ENCODE measurements at places on chromosomes 2 and 18.

- no peak for DNase-seq
These were observed 105.0 kb upstream of the CDC42EP3 start for GRCh38 chr2:37776487-37776886.

GRCh38 chr18:47484068-47484467, 232.6 kb upstream of the SKOR2 start:
- DNase-seq = no peak

GRCh38 chr2:72920318-72921087, 3.2 kb downstream of the EMX1 start:
- peak; percentile 60 for DNase-seq

GRCh38 chr2:136233298-136233697, 115.3 kb upstream of the CXCR4 start:
- no peak for DNase-seq

GRCh38 chr2:73205611-73206010, 3.2 kb downstream of the NOTO start:
- no peak for DNase-seq

GRCh38 chr2:33491441-33492084, 15.1 kb downstream of the RASGRP3 start:
- DNase-seq = no peak

DNA sequence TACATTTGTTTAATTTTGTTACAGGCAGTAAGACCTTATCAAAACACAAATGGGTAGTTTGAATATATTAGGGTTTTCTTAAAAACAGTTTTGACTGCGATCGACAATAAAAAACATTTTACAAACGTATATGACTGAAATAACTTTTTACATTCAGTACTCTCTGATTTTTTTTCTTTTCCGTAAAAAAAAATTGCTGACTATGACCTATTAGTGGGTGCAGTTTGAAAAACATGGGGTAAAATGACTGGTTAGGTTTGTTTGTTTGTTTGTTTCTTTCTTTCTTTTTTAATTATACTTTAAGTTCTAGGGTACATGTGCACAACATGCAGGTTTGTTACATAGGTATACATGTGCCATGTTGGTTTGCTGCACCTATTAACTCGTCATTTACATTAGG, 36.9 kb downstream of the EPC2 start:
- DNase-seq = no peak

DNA sequence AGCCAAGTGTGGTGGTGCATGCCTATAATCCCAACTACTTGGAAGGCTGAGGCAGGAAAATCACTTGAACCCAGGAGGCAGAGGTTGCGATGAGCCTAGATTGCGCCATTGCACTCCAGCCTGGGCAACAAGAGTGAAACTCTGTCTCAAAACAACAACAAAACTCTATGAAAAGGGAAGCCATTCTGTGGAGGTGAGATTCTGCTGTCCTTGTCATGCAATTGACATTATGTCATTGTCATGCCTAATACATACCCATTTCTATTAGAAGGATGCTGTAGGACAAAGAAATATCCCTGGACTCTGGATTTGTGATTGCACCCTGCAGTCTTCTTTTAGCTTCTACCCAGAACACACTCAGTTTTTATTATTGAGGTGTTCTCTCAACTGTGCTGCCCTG, 8.6 kb downstream of the RASGRP3 start:
- no peak for DNase-seq

- no peak for DNase-seq
These were observed 52.0 kb downstream of the ANKRD12 start for GRCh38 chr18:9188359-9189231.

- DNase-seq = peak; percentile 93
These were observed 19.0 kb upstream of the NPAS2 start for GRCh38 chr2:100800915-100801314.

- peak; percentile 51 for DNase-seq
These were observed 38.5 kb downstream of the MERTK start for GRCh38 chr2:111936881-111937280.

DNA sequence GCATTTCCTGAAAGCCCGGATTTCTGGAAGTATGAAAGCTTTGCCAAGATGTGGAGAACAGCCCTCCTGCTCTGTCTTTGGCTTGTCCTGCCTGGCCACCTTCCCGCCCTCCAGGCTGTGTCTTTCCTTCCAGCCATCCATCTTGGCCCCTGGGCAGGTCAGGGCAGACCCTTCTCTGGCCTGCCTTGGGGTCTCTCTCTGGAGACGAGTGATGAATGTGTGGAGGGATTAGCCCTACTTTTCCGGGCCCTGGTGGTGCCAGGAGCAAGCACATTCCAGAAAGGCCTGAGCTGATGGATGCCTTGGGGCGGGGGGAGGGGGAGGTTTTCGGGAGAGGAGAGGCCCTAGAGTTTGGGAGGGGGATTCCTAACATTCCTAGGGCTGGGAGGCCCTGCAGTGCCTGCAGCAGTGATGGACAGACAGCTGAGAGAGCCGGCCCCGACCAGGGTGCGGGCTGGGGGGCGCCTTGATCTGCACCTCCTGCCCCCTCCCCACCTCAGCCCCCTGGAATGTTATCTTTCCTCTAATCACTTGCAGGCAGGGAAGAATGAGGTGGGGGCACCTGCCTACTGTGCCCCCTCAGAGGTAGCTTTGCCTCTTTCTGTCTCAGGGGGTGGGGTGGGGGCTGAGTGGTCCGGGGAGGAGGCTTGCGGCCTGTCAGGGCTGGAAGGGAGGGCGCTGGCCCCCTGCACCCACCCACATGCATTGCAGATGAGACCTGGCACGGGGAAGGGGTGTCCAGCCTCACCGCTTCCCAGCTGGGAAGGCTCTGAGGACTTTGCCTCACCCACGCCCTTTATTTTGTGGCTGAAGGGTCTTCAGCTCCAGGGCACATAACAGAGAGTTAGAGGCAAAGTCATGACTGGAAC, 156.2 kb downstream of the DDX1 start:
- no peak for DNase-seq

DNA sequence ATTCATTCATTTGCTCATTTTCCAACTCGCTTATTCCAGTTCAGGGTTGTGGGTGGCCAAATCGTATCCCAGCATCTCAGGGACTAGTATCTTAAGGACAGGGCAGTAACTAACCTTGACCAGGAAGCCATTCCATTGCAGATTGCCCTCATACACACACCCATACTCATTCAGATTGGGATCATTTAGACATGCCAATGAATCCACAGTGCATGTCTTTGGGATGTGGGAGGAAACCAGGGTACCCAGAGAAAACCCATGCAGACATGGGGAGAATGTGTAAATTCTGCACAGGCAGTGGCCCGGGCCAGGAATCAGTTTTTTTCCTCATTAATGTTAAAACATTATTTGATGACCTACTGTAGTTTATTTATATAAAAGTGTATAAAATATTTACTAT, 150.7 kb downstream of the USP34 start:
- no peak for DNase-seq

DNA sequence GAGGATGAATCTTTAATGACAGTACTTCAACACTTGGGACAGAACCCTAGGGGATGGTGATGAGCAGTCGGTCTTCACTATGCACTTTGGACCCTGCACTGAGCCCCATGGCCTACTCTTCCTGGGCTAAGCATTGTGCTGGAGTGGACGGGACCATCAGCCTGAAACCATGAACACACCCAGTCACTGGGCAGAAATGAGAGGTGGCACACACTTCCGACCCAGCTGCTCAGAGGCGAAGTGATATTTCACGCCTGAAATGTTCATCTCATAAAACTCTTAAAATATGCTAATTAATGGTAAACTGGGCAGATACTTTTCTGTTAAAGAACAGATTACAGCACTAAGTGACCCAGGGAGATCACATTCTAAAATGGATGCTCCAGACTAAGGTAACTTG, 150.3 kb upstream of the NDUFV2 start:
- no peak for DNase-seq

DNA sequence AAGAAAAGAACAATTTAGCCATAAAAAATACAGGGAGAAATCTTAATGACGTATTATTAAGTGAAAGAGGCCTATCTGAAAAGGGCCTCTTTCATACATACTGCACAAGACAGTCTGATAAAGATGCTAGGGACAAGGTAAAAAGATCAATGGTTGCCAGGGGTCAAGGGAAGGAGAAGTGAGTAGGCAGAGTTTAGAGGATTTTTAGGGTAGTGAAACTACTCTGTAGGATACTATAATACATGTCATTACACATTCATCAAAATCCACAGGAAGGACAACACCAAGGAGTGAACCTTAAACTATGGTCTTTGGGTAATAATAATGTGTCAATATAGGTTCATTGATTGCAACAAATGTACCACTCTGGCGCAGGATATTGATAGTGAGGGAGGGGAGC, 289.3 kb downstream of the FSIP2 start:
- DNase-seq = peak; percentile 17

DNA sequence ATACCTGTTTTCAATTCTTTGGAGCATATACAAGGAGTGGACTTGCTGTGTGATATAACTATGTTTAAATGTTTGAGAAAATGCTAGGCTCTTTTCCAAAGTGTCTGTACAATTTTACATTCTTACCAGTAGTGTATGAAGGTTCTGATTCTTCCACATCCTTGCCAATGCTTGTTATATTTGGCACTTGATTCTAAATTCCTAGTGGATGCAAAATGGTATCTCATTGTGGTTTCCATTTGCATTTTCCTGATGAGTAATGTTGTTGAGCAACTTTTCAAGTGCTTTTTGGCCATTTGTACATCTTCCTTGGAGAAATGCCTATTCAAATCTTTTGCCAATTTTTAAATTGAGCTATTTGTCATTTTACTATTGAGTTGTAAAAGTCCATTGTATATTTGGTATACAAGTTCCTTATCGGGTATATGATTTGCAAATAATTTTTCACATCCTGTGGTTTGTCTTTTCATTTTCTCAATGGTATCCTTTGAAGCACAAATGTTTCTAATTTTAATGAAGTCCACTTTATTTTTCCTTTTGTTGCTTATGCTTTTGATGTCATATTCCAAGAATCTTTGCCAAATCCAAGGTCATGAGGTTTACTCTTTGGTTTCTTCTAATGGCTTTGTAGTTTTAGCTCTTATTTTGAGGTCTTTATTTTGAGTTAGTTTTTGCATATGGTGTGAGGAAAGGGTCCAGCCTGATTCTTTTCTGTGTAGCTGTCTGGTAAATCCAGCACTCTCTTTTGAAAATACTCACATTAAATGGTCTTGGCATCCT, 33.2 kb upstream of the CWC22 start:
- peak; percentile 50 for DNase-seq

- no peak for DNase-seq
These were observed 157.4 kb upstream of the DNMT3A start for GRCh38 chr2:25499157-25499556.

DNA sequence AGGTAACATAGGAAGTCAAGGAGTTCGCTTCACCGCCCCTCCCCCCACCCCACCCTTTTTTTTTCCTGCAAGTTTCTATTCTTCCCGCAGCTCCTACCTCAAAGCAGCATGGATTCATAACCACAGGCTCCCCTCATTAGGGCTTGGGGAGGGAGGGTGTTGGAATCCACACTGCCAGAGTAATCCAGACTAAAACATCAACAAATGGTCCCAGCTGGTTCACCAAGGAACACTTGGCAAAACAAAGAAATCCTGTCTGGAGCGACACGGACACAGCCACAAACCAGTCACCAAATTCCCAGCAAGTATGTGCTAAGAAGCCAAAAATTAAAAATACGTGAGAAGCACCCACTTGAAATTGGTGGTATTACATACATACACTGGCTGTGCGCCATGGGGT, 106.9 kb upstream of the PPP1CB start:
- DNase-seq = peak; percentile 46

GRCh38 chr2:136207030-136207623, 89.2 kb upstream of the CXCR4 start:
- DNase-seq = peak; percentile 45

- DNase-seq = no peak
These were observed 877.3 kb upstream of the LRRTM1 start for GRCh38 chr2:81181845-81182244.

DNA sequence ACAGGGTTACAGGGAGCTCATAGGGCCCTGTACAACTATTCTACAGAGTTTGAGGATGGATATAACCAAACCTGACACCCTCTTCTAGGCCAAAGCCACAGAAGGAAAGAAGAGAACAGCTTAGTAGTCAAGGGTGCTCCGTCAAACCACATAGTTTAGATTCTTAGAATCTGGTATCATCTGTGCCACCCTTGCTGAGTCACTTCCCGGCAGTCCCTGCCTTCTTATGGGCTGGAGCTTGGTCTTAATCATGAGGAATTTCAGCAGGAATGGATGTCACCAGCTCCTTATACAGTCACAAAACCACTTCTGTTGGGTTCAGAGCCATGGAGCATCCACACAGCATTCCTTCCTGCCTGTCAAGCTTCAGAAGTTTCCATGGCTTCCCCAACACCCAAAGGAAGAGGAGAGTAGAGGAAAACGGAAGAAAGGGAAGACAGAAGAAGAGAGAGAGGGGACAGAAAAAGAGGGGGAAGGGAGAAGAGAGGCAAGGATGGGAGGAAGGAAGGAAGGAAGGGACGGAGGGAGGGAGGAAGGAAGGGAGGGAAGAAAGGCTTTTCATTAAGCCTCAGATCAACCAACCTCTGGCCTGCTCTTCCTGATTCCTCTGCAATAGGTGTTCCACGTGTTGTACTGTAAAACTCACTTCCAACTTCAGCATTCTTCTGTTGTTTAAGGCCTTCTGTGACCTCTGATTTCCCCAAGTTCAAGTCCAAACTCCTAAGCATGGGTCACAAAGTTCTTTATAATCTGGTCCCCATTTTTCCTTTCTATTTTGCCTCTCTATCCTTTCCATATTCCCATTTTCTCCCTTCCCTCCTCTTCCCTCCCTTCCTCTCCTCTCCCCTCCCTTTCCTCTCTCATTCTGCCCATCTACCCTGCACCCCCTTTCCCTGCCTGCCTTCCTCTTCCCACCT, 246.1 kb upstream of the TNP1 start:
- DNase-seq = no peak

DNA sequence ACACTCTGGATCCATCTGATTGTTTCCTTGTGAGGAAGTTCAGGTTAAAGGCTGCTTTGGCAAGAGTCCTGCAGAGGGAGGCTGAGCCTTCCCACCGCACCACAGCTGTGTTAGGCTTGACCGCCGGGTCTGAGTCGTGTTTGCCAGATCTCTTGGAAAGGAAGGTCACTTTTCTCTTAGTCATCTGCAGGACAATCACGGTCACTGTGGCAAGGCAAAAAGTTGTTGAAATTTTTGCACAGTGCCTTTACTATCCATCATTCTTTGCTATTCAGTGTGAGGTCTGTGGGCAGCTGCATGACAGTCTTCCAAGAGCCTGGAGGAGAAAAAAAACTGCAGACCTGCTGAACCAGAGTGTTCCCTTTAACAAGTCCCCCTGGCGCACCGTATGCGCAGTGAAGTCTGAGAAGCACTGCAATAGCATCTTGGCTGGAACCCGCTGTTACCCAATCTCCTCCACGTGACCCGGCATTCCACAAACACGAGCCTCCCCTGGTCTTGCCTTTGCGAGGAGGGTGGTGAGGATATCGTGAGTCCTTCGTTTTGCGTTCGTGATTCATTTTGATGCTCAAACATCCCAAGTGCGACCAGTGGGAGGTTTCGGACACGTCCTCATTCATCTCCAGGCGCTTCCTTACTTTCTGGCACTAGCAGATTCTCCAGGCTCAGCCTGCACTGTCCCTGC, 23.0 kb downstream of the BIN1 start:
- DNase-seq = peak; percentile 92

All from muscle of leg (tissue), 16 donors.